HT-29 (cell line): ENCODE measurements at places on chromosomes 4 and X.

- no peak for DNase-seq
Observed at GRCh38 chr4:158823461-158823873, 54.6 kb downstream of the FNIP2 start.

GRCh38 chr4:170868170-170868569 is 778.4 kb upstream of the AADAT start:
- no peak for DNase-seq

- no peak for DNase-seq
Observed at GRCh38 chr4:23938796-23939195, 48.9 kb upstream of the PPARGC1A start.

DNA sequence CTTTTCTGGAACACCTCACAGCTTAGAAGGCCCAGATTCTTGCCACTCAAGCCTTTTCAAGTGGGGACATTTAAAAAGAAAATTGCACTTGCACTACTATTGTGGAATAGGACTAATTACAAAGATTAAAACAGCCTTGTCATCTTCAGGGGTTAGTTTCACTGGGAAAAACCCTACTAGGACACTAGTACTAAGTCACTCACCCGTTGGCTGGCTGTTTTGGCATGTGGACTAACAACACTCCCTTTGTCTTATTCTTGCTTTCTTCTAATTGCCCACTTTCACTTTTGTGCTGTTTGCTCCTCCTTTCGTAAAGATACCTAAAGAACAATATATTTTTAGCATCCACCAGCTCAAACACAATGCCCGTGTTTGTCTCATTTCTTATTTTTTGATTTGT is 200.9 kb upstream of the MID1 start:
- DNase-seq, result no peak

DNA sequence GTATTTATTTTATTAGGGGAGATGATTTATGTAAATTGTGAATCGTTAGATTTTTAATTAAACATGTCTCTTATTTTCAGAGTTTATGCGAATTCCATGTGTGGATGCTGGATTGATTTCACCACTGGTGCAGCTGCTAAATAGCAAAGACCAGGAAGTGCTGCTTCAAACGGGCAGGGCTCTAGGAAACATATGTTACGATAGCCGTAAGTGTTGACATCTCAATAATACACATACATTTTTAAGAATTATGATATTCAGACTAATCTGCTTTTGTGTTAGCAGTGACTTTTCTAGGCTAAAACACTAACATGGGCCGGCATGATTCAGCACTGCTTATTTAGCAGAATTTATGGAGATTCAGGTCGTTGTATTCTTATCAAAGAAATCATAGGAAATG is 91.2 kb downstream of the RAP1GDS1 start:
- no peak for DNase-seq

- peak; percentile 66 for DNase-seq
Observed at GRCh38 chrX:110665223-110666002, 130.2 kb downstream of the CHRDL1 start.

- no peak for DNase-seq
Observed at GRCh38 chrX:140764401-140764919, 54.9 kb downstream of the LINC00632 start.

DNA sequence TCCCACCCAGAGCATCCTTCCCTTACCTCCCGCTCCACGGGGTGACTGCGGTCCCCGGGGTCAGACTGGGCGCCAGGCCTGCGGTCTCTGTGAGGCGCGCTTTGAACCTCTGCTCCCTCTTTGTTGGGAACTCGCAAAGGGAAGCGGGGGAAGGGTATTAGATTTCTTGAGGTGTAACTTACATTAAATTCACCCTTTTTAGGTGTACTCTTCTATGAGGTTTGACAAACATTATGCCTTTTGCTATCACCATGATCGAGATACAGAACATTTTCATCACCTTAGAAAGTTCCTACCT is 569 bp downstream of the DCK start:
- DNase-seq, result peak; percentile 17

- no peak for DNase-seq
Observed at GRCh38 chrX:25048178-25048577, 32.4 kb upstream of the ARX start.

DNA sequence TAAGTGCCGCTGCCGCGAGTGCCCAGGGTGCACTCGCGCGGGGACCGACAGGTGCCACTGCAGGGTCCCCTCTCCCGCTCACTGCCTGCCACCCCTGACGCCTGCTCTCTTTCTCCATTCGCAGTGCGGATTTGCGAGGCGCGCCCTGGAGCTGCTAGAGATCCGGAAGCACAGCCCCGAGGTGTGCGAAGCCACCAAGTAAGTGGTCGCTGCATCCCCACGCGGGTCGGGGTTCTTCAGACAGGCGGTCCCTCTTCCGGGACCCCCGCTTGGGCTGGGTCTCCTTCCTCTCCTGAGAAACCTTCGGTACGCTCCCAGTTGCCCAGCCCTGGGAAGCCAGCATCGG is 547 bp downstream of the GUCY1A1 start:
- no peak for DNase-seq

DNA sequence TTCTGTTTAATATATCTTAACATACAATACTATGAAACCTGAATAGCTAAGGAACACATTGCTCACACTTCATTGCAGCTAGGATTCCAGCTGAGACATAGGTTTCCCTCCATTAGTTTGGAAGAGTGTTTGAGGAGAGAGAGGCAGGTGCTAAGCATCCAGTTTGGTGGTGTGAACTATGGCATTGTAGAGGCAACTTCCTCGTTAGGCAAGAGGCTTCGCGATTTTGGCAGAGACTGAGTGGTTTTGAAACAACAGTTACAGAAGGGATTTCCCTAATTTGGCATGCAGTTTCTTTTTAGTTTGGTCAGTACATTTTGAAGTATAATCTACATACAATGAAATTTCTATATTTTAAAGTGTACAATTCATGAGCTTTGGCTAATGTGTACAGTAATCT is 117.1 kb upstream of the BMP3 start:
- no peak for DNase-seq

- no peak for DNase-seq
Observed at GRCh38 chr4:48804584-48805301, 24.7 kb upstream of the FRYL start.
